ENCODE measurements at places on chromosomes 13 and 19.

DNA sequence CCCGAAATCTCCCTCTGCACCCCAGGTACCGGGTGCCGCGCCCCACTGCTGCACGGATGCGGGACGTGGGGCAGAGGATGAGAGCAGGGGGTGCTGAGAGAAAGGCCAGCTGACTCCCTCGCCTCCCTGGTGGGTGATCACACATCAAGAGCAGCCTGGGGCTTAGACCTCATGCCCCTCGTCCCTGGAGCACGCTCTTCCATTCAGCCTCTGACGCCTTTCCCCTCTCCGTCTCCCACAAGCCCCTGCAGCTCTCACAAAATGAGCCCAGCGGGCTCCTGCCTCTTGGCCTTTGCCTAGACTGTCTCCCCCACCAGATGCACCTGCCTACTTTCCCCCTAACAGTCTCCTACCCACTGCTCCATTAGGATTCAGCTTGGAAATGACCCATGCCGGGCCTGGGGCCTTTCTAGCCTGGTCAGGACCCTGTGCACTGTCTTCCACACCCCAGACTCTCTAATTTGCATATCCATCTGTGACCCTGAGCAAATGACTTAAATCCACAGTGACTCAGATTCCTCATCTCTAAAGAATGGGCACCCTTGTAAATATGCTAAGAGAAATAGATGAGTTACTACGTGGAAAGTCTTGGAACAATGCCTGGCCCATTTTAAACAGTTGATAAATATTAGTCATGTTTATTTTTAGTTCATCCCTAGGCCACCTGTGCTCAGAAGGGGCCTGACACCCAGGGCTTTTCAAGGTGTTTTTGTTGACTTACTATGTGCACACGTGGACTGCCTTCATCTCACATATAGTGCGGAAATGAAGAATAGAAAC lies 582 bp upstream of the PTPRH start:
- H3K27ac ChIP-seq: 0 out of 3 replicates have a peak overlapping the region, but pooled peaks have one; percentile 9
- DNase-seq: no peak
- H3K36me3 ChIP-seq: peaks cover 9% of the 10 kb centered on the region
- H3K4me3 ChIP-seq: no peak overlapping the region
- H3K4me1 ChIP-seq: peaks cover 30% of the 10 kb centered on the region
- no peaks in the 10 kb centered on the region for H3K27me3 ChIP-seq

GRCh38 chr19:50690439-50690838 lies 29.2 kb downstream of the SHANK1 start:
- H3K27ac ChIP-seq: no peak overlapping the region
- H3K27me3 ChIP-seq: peaks cover 13% of the 10 kb centered on the region
- no peak overlapping the region for H3K4me3 ChIP-seq
- H3K4me1 ChIP-seq: peaks cover 29% of the 10 kb centered on the region
- H3K36me3 ChIP-seq: no peaks in the 10 kb centered on the region

GRCh38 chr13:107254392-107254791 lies 686.5 kb upstream of the ARGLU1 start:
- H3K27ac ChIP-seq: no peak overlapping the region
- H3K36me3 ChIP-seq: no peaks in the 10 kb centered on the region
- H3K4me1 ChIP-seq: no peaks in the 10 kb centered on the region
- no peak overlapping the region for H3K4me3 ChIP-seq

- H3K36me3 ChIP-seq: no peaks in the 10 kb centered on the region
- no peak for DNase-seq
- H3K27ac ChIP-seq: no peak overlapping the region
- H3K4me3 ChIP-seq: no peak overlapping the region
- H3K4me1 ChIP-seq: no peaks in the 10 kb centered on the region
- H3K27me3 ChIP-seq: no peaks in the 10 kb centered on the region
These were observed 298.2 kb downstream of the POU4F1 start for GRCh38 chr13:78305171-78305570.

GRCh38 chr19:16359964-16360363 lies 35.3 kb downstream of the KLF2 start:
- no peak for DNase-seq
- H3K4me1 ChIP-seq: peaks cover 6% of the 10 kb centered on the region
- H3K27me3 ChIP-seq: no peaks in the 10 kb centered on the region
- no peak overlapping the region for H3K27ac ChIP-seq
- peaks cover 2% of the 10 kb centered on the region for H3K36me3 ChIP-seq

DNA sequence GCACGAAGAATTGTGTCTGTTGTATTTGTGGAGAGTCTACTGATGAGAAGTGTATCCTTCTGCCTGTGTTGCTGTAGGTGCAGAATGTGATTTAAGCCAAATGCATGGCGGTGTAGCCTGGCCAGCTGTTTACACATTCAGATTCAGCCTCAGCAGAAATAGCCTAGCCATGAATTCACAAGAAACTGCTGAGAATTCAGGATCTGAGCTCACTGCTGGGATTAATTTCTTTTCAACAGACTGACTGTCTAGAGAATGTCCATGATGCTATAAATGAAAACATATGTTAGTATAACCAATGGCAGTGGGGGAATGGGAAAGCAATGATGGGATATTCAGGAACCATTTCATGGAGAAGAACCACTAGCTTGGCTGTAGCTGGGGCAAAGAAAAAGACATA lies 77.4 kb upstream of the RNF113B start:
- H3K4me1 ChIP-seq: no peaks in the 10 kb centered on the region
- DNase-seq: no peak
- no peak overlapping the region for H3K4me3 ChIP-seq
- H3K27me3 ChIP-seq: peaks cover 5% of the 10 kb centered on the region
- no peak overlapping the region for H3K27ac ChIP-seq

DNA sequence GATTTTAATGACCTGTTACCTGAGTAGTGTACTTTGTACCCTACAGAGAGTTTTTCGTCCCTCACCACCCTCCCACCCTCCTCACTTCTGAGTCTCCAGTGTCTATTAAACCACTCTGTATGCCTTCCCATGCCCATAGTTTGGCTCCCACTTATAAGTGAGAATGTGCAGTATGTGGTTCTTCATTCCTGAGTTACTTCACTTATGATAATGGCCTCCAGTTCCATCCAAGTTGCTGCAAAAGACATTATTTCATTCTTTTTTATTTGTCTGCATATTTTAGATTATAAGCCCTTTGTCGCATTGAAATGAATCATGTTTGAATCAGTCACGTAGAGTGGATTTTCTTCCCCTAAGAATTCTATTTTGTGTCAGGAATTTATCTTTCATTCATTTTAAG lies 12.2 kb upstream of the HTR2A start:
- no peaks in the 10 kb centered on the region for H3K27me3 ChIP-seq
- H3K4me1 ChIP-seq: no peaks in the 10 kb centered on the region
- no peak overlapping the region for H3K4me3 ChIP-seq
- H3K36me3 ChIP-seq: no peaks in the 10 kb centered on the region
- H3K27ac ChIP-seq: no peak overlapping the region

GRCh38 chr19:56966225-56966696 lies 125.7 kb upstream of the PEG3 start:
- H3K4me3 ChIP-seq: no peak overlapping the region
- H3K4me1 ChIP-seq: no peaks in the 10 kb centered on the region
- DNase-seq: no peak
- no peaks in the 10 kb centered on the region for H3K36me3 ChIP-seq
- no peak overlapping the region for H3K27ac ChIP-seq

Measured in K562 (cell line).